CD4-positive, alpha-beta T cell treated with Interleukin-21 for 1 hour (primary cell): ENCODE measurements at places on chromosomes 11 and 22.

- DNase-seq = no peak
Measured at GRCh38 chr11:34890089-34890488, 26.1 kb downstream of the APIP start.

- no peak for DNase-seq
Measured at GRCh38 chr11:70675697-70676374, 277.5 kb downstream of the CTTN start.

GRCh38 chr22:49004484-49005399, 822.9 kb downstream of the BRD1 start:
- no peak for DNase-seq

GRCh38 chr11:105538588-105538987, 71.3 kb upstream of the GRIA4 start:
- DNase-seq = no peak

- DNase-seq = no peak
Measured at GRCh38 chr11:6778518-6778917, 4.3 kb upstream of the OR2AG1 start.

GRCh38 chr11:78688460-78688859, 113.8 kb upstream of the NARS2 start:
- no peak for DNase-seq

DNA sequence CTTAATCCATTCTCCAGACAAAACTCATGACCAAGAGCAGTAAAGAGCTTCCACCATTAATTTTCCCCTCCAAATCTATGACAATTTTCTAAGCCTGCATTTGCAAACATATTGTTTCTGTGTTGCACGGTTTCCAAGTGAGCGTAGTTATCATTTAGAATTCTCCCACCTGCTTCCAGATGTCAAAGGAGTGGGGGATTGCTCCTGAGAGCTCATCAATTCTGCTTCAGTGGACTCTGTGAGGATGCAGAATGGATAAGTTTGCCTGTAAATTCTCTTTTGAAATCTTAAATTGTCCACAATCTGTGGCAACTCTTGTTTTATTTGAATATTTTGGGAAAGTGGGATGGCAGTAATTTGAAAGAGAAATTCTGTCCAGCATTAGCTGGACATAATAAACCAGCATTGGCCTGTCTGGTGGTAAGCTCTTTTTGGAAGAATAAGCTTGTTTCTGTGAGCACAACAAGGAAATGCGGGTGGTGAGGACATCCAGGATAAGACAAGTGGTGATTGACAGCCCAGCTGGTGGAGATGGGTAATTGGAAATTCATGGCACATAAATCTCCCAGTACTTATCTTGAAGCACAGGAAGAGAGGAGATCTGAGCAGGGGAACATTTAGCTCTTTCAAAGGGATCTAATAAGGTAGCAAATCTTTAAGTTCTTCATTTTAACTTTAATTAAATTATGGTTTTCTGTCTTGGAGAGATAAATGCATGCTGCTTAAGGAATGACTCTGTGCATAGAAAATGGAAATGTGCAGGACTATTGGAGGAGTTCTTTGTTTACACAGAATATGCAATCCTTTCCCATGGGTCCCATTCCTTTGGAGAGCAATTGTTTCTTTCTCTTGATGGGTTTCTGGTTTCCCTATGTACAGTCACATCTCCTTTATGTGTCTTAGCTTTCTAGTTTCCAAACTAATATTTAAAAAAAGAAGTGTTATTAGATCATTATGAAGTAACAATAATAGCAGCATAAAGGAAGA, 73.2 kb downstream of the FAT3 start:
- DNase-seq = no peak

- DNase-seq = no peak
Measured at GRCh38 chr11:2389377-2390026, 11.0 kb upstream of the TSSC4 start.

DNA sequence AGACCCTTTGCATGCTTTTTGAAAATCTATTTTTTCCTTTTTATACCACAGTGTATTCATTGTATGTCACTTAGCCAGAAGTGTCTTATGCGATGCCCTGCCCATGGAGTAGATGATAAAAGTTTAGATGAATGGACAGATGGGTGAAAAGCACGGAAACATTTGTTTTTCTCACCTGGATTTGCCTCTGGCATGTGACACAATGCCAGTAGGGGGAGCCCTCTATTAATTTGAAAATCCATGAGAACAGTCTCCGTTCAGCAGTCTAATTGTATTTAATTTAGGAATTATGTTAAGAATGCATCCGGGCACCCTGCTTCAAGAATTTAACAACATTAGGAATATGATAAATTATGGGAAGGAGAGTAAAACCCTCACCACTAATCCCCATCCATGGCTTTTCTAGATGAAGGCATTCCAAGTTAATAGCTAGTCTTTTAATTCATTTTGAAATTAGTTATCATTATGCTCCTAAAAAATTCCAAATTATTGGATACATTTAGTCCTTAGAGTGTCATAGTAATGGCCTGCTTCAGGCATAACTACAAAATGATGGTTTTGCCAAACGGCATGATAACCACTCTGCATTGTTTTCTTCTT, 55.3 kb upstream of the ALKBH3 start:
- peak; percentile 27 for DNase-seq

- DNase-seq = no peak
Measured at GRCh38 chr11:47573321-47573720, 5.4 kb downstream of the KBTBD4 start.

- no peak for DNase-seq
Measured at GRCh38 chr11:118366287-118366686, 6.9 kb downstream of the UBE4A start.

- DNase-seq = no peak
Measured at GRCh38 chr11:130874955-130875531, 41.2 kb downstream of the SNX19 start.

DNA sequence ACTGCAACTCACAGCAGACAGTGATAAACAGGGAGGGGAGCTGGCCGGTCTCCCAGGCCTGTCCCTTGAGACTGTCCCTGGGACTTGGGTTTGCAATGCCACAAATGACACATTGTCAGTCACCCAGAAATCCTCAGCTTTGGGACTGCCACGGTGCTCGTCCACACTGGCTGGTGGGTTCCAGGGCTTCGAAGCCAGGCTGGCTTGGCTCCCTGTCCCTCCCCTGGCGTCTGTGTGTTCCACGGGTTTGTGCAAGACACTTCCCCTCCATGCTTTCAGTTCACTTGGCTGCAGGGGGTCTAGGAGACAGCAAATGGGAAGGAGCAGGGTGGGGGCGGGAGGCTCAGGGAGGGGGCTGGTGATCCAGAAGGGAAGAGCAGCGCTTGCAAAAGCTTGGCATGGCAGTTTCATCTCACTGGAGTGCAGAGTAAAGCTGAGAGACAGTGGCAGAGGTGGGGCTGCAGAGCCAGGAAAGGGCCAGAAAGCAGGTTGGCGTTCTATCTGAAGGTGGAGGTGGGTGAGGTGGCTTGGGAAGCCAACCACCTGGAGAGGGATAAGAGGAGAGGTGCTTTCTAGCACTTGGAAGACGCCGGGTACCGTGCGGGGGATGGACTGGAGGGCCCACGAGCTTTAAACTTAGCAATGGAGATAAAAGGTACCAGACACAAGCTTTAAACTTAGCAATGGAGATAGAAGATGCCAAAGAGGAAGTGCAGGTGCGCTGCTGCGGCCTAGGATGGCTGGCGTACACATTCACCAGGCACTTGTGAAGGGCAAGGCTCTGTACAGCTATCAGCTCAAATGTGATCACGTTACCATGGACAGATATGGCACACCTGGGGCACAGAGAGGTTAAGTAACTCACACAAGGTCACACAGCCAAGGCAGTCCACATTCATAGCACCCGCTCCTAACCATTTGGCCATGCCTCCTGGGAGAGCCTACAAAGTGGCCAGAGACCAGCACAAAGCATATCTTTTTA, 86.4 kb upstream of the SHISAL1 start:
- no peak for DNase-seq

GRCh38 chr11:119309411-119309810, 7.5 kb downstream of the MCAM start:
- no peak for DNase-seq

DNA sequence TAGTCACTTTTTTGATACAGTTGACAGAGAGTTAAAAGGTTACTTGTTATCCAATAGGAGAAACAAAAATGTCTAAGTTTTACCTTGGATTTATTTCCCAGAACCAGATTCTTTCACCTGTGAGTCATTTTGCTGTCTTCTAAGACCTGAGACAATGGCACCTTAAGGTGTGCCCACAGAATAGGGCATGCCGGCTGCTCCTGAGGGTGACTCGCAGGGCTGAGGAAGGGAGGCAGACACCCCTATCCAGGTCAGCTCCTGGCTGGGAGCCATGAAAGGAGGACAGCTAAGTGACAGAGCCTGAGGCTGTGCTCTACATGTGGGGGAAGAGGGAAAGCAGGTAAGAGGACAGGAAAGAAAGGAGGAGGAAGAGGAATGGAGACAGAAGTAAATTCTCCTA, 67.8 kb downstream of the RASSF10 start:
- DNase-seq = no peak

DNA sequence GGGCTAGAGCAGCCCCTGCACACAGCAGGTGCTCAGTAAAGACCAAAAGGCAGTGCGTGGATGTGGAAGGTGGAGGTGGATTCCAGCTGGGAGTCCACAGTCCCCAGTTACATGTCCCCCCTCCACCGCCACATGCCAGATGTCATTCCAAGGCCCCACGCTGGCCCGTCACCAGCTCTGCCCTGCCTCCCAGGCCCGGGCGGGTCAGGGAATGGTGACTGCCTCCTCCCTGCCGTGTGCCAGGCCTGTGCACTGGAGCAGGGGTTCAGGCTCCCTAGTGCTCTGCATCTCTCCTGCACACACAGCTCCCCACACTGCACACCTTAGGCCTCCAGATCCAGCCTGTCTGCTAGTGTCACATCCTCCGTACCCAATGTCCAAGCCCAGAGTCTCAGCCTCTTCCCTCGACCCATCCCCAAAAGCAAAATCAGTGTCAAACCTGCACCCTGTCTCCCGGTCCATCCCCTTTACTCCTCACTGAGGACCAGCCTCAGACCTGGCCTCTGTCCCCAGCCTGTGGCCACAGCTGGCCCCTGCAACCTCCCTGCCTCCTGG, 40.2 kb upstream of the PRODH start:
- no peak for DNase-seq

GRCh38 chr11:33716243-33716642, 15.6 kb upstream of the C11orf91 start:
- peak; percentile 34 for DNase-seq

DNA sequence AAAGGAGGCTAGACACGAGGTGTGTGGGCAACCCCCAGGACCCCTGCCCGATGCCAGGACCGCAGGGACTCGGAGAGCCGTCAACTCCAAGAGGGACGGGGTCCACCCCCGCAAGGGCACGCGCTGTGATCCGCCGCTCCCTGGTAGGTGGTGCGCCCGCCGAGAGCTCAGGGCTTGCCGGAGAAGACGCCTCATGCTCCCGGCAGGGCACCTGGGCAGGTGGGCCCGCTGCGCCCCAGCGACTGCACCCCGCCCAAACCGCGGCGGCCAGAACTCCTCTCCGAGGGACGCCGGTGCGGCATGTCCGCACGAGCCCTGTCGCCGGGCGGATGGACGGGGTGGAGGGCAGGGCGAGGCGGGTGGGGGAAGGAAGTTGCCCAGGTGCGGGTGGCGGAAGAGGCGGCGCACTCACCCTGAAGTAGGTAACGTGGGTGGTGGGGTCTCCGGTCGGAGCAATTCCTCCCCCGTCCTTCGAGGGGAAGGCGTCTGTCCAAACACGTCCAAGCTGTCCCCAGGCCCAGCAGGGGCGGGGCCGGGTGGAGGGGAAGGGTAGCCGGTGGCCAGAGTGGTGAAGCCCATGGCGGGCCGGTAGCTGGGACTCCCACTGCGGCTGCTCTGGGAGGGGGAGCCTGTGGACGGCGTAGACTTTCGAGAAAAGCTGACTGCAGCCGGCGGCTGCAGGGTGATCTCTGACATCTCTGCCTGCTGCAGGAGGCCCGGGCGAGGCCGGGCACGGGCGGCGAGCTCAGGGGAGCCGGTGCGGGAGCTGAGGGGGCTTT, 37.2 kb downstream of the IGSF9B start:
- peak; percentile 4 for DNase-seq

GRCh38 chr11:131579932-131580387, 209.5 kb downstream of the NTM start:
- no peak for DNase-seq

DNA sequence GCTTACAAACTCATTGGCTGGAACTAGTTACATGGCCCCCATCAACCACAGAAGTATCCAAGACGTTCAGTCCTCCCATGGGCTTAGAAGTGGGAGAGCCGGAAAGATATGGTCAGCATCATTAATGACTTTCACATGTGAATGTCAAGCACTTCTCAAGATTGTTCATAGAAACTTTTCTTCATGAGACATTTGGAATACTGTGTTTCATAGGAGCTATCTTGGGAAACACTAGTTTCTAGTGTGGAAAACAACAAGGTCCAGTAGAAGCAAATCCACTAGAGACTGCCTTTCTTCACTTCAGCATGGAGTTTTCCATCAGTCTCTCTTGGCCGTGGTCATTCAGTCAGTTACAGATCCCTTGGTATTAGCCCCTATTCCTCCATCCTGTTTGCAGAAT, 160.9 kb downstream of the C11orf91 start:
- DNase-seq = no peak

DNA sequence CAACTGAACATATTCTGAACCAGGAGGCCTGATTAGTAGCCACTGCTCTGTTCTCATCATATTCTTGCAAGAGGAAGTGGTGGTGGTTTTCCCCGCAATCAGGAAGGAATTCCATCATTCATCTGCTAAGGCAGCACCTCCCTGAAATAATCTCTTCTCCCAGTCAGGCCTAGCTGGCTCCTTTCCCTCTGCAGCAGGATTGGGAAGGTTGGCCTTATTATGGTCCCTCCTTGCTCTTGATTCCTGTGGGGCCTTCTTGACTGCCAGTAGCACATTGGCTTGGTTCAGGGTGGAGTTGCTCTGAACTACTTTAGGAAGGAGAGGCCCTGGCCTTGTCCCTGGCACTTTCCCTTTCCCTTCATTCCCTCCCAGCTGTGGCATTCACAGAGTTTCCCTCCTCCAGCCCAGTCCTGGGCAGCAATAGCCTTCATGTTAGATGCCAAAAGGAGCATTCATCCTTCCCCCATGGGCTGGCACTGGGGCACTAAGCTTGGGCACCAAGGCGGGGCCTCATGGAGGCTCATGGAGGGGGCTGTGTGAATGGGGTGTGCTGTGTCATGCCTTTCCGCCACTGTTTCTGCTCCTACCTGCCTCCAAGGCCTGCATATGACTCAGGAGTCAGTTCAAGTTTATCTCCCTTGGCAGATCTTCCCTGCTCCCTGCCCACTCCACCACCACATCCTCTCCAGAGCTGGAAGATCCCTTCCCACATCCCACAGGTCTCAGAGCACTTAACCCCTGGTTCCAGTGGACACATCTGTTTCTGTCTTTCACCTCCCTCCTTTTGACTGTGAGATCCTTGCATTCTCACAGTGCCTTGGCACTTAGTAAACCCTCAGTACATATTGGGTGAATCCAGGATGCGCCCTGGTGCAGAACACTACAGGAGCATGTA, 27.6 kb upstream of the CD44 start:
- DNase-seq = no peak

GRCh38 chr11:76674517-76675400, 4.2 kb upstream of the LRRC32 start:
- no peak for DNase-seq

- DNase-seq = no peak
Measured at GRCh38 chr11:126011265-126011664, 51.4 kb downstream of the CDON start.
